ENCODE measurements at places on chromosomes 6 and 20.

GRCh38 chr20:53231061-53231460 is 258.9 kb downstream of the TSHZ2 start:
- no peak for DNase-seq

- no peak for DNase-seq
These were observed 516.8 kb downstream of the BCKDHB start for GRCh38 chr6:80623066-80623815.

DNA sequence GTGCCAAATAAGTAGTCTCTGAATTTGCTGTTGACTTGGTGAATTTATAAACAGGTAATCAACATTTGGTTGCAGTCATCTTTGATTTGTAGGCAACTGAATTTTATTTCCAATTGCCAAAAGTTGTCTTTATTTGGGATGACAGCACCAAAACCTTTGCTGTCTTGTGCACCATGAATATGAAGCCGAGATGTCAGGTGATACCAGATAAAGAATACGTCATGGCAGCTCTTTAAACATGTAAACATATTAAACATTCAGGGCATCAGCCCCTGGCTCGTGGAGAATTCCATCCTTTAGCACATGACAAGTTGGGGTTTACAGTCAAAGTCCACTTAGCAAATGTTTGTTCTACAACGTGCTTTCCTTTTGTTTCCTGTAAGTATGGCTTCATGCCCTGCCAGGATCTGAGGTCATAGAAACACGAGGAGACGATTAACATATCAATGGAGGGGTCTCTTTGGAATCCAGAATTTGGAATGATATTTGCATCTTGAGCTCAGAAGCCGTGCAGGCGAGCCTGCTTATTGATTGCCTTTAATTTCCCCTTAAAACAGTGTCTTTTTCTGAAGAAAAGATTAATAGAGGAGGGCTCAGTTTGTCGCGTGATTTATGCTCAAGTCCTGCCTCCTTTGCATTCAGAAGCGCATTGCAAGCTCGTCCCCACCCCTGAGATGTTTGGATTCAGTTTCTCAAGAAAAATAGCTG is 170.2 kb upstream of the ZNF217 start:
- DNase-seq, result no peak

DNA sequence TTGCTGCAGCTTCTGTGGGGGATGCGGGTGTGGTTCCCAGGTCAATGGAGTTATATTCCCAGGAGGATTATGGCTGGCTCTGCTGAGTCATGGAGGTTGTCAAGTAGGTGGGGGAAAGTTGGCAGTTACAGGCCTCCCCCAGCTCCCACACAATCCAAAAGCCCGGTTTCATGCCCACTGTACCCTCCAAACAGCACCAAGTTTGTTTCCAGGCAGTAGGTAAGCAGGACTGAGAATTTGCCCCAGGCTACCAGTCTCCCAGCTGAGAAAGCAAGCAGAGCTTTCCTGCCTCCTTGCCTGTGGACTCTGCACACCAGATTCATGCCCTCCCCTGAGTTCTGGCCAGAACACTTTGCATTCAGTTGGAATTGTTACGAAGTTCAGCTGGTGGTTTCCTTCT is 578.2 kb downstream of the MEI4 start:
- DNase-seq, result no peak

- no peak for DNase-seq
These were observed 22.2 kb upstream of the CCN5 start for GRCh38 chr20:44692932-44693480.

DNA sequence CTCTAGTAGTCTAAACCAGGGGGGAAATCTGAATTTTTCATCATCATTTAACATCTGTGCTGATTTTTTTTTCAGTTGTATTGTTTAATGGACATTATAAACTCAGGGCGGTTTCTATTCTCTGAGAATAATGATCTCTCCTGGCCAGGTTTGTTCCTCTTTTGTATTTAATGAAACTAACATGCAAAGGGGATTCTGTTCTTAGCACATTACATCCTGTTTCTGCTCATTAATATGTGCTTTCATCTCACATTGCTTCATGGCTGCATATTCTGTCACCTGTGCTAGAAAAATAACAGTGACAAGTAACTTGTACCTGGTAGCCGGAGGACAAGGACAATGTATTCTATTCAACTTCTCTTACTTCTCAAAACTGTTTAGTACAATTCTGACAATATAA is 806 bp downstream of the HLA-DOB start:
- no peak for DNase-seq

DNA sequence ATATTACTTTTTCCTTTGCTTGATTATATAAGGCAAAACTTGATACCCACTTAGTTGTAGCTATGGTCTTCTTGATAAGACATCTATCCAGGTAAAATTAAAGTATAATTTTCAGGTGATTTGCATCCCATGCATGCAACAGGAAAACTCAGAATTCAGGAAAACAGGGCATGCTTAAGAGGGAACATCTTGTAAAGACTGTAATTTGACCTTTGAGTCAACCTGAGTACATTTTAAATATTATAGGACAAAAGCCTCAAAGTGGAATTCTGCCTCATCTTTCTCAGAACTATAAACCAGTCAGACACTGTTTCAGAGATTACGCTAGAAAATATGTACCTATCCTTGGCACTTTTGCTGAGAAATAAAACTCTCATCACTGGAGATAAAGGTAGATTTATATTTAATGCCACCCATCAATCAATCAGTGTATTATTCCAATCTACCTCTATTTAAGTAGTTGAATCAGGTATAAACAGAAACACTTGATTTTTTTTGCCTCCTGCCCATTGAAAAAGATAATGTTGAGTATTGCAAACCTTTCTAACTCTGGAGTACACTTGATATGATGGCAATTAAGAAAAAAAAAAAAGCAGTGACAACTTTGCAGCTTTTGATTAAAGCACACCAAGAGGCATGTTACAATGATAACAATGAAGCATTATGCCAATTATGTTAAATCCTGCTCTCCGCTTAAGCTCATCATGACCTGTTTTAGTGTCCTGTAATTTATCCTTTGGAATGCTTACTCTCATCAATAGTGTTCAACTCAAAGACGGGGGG is 2.8 kb downstream of the CITED2 start:
- DNase-seq, result no peak

DNA sequence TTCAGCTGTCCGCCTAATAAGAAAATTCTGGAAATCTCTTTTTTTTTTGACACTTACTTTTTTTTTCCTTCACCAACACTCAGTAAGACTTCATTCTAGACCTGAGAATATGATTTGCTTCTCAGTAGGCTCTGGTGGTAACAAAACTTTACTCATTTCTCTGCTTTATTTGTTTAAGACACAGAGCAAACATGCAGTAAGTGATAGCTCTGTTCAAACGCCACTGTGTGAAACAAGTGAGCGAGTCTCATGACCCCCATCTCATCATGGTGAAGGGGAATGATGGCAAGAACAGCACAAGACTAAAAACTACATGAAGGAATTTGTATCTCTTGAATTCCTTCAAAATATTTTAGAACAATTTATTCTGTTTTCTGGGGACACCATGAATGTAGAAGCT is 541.6 kb upstream of the POU3F2 start:
- no peak for DNase-seq

DNA sequence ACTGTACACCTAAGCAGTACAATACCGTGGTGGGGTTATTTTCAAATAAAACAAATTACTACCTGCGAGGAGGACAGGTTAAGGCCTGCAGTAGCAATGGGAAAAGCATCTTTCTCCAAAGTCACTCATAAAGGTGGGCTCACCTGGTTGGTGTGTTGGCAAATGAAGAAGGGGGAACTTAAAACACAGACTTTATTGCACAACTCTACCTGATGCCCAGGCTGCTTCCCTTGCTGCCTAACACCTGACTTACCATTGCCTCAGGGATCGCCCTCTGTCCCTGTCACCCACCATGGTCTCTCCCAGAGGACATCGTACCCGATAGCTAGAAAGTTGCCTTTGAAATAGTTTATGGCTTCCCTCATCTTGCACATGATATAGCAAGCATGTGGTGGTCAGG is 53.6 kb downstream of the GNAS start:
- no peak for DNase-seq

DNA sequence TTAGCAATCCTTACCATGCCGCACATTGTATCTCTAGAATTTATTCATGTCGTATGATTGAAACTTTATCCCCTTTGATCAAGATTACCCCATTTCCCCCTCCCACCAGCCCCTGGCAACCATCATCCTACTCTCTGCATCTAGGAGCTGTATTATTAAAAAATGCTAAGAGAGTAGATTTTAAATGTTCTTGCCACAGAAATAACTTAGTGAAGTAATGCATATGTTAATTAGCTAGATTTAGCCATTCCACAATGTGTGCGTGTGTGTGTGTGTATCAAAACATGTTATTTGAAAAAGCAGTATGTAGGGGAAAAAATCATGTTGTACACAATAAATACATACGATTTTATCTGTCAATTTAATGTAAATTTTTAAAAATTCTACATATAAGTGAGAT is 11.9 kb upstream of the SPINT3 start:
- DNase-seq, result no peak

DNA sequence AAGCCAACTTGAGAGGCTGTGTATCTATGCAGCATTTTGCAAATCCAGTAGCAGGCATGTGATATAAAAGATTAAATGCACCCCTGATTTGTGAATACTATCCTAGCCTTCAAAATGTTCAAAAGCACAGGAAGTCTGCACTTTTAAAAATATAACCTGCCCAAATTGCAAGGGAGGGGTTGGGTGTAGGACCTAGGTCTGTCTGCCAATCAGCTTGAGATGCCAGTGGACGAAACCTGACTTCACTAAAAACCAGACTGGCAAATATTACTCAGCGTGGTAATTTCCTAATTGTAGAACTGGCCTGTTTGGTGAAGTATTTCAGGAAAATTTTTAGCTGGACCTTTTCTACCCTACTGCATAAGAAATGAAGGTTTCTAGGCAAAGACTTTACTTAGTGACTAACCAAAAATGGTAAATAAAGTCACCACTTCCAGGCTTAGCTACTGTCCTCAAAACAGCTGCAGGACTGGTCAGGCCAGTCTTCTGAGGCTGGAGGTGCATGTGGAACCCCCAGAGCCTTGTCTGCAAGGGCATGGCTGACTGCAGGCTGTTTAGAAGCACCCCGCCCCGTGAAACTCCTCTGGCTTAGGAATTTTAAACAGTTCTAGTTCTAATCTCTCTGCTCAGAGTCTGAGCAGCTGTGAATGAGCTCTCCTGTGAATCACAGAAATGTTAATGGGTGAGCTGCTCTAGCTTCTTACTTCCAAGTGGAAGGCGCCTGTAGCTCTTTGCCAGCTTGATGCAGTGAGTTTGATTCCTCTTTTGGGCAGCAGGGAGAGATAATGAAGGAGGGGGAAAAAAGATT is 104.4 kb upstream of the ESR1 start:
- DNase-seq, result no peak

- DNase-seq, result no peak
These were observed 7.5 kb downstream of the MRPL14 start for GRCh38 chr6:44119704-44120262.

DNA sequence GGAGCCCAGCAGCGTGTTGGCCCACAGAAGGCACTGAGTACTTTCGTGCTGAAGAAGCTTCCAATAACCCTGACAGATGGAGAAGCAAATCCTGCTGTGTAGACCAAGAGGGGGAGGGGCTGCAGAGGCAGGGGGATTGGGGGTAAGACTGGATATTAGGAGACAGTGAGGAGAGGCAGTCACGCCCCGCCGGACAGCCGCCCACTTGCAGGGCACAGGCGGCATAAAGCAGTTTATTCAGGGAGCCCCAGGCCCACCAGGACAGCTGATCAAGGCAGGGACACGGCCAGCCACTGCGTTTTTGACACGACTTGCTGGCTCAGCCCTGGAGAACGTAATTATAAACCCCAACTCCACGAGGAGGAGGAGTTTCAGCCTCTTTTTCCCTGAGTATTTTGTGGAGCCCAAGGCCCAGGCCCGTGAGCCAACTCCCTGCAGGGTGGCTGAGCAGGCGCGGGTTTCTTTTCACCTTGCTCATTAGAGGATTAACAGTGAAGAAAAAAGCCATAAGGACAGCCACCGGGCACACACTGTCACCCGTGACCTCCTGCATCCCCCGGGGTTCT is 177.9 kb downstream of the TFAP2C start:
- DNase-seq, result no peak

DNA sequence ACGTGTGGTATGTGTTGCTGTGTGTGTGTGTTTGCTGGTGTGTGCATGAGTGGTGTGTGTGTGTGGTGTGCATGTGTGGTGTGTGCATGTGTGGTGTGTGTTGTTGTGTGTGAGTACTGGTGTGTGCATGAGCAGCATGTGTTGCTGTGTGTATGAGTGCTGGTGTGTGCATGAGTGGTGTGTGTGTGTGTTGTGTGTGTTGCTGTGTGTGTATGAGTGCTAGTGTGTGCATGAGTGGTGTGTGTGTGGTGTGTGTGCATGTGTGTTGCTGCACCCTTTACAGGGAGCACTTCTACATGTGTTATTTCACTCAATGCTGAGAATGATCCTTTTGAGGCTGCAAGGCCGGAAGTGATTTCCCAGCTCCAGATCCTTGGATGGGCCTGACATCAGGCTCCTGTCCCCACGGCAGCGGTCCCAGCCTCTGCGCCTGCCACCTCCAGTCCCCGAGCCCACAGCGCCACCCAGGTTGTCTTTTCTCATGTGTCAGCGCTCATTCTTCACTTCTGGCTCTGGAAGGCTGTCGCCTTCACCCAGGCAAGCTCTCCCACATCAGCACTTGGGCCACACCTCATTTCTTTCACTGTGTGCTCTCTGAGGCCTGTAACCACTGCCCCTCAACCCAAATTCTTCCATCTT is 2.6 kb downstream of the NPEPL1 start:
- DNase-seq, result no peak

DNA sequence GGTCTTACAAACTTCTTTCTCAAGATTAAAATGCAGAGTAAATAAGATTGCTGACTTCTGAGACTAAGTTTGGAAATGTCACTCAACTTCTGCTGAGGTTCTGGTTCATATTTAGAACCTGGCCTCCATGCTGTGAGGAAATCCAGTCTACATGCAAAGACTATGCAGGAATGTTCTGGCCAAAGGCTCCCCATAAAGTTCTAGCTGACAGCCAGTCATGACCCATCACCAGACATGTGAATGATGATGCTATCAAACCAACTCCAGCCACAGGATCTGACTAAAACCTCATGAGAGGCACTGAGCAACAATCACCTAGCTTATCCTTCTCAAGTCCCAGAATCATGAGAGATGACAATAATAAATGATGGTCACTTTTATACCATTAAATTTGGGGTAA is 935.1 kb upstream of the MAP3K7 start:
- DNase-seq, result no peak

- DNase-seq, result no peak
These were observed 19.3 kb upstream of the NEDD9 start for GRCh38 chr6:11251553-11252360.

- DNase-seq, result no peak
These were observed 124.0 kb downstream of the JARID2 start for GRCh38 chr6:15369838-15370237.

DNA sequence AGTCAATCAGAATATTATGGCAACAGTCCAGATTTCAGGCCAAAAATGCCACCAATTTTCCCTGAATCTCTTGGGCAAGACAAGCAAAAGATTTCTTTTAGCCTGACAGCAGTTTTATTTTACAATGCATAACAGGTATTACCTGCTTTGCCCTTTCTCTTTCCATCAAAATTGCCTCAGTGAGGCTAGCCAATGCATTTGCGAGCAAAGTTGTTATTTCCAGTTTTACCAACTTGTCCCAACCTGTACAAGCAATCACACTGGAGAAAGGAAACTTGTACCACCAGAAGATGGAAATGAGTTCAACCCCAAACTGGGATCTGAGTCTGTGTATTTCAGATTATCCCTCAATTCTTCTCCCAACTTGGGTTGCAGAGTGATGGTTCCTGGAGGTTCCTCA is 279.9 kb upstream of the CDYL start:
- no peak for DNase-seq
